K562 (cell line): ENCODE measurements at places on chromosomes 4 and X. TPM values are rescaled to one million over a fixed set of nuclear protein-coding genes. Genes with fewer than 3 reads are reported as not detected.

DNA sequence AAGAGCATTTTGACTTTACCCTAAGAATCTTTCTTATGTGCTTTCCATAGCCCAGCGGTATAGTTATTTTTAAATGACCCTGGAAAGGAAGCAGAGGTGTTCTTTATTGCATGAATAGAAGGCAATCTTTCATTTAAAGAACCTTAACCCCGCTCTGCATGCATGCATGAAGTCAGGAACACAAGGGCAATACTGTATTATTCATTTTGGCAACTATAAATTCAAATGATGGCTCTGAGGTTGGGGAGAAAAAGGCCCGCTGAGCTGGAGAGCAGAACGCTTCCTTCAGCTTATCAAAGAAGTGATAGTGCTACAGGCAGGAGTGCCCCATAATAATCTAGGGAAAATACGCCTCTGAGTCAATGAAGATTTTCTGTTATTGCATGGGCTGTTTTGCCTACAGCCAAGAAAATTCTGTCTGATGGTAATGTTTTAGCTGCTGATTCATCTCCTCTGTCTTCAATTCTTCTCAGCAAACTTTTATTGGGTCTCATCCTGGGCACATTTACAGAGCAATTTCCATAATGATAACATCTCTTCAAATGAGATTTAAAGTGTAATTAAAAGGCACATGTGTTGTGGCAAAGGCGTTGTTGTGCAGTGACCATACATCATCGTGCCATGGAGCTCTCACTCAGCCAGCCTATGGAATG lies 452.2 kb upstream of the FTHL17 start:
- no peak for DNase-seq

- DNase-seq: no peak
Observed at GRCh38 chr4:126369076-126369475, 1054.3 kb downstream of the FAT4 start.

- DNase-seq: no peak
Observed at GRCh38 chr4:124710015-124710741, 2.4 kb downstream of the ANKRD50 start.

- no peak for DNase-seq
Observed at GRCh38 chr4:127643791-127644190, 11.0 kb downstream of the INTU start.

TMEM31 gene
- total RNA-seq: not detected in 2 replicates

SSX2 gene
- total RNA-seq: 87.5 and 87.6 TPM in 2 replicates

FGFBP2 gene
- not detected in 2 replicates for total RNA-seq
